ENCODE measurements at places on chromosomes 4 and X.

- peak; percentile 13 for DNase-seq
Measured at GRCh38 chrX:103878466-103879122, 46.5 kb upstream of the RAB9B start.

GRCh38 chr4:151950993-151951670, 190.3 kb upstream of the GATB start:
- no peak for DNase-seq

- DNase-seq: peak; percentile 9
Measured at GRCh38 chrX:46713672-46714490, 45.0 kb downstream of the SLC9A7 start.

DNA sequence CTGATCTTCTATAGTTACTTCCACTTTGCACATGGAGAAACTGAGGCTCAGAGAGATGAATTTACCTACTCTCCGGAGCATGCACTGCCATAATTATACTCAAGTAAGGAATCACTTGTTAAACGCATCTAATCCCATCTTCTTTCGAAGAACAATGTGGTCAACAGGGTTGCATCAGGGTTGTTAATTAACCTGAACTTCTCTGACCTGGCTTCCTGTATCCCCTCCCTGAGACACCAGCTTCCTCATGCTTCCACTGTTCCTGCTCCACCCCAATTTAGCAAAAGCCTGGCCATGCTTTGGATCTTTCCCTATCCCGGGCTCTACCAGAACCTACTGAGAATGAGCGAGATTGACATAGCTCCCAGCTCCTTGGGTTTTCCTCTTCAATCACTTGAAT, 136.7 kb downstream of the SMIM20 start:
- no peak for DNase-seq

DNA sequence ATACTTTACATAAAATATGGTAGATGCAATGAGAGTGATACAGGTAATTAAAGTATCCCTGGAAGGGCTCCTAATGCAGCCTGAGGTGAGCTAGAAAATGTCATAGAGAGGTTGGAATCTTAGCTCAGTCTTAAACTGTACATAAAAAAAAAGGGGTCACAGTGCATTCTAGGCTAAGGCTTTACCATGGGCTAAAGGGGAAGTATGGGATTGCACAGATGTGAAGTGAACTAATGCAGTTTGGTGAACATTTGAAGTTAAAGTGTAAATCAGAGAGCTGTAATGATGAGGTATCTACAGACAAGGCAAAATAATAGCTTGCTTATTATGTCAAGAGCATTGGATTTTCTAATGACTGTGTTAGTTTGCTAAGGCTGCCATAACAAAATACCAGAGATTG, 405.9 kb downstream of the ADGRL3 start:
- no peak for DNase-seq

GRCh38 chrX:68723491-68724155, 76.2 kb downstream of the STARD8 start:
- no peak for DNase-seq

DNA sequence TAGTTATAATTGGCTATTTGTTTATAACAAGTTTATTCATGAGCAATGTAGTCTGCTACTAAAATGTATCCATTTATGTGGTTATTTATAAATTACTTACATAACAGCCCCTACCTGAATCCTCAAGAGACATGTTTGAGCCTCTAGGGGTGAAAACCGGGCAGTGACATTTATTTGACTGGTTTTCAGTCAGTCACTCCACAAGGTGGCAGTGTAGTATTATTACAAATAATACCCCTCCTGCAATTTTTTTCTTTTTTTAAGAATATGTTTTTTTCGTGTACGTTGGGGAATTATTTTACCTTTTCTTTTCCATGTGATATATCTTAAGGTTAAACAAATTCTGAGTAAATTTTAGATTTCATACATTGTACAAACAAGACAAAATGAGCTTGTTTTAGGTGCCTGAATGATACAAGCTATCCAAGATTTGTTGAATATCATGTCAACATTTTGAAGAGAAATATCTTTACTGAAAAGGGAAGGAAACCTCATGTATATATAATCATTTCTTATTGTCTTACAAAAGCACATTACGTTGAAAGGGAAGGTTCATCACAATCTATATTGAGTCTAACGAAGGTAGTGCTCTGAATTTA, 598.7 kb upstream of the TECRL start:
- no peak for DNase-seq

- DNase-seq: peak; percentile 41
Measured at GRCh38 chrX:72029483-72030411, 102.0 kb downstream of the RTL5 start.

DNA sequence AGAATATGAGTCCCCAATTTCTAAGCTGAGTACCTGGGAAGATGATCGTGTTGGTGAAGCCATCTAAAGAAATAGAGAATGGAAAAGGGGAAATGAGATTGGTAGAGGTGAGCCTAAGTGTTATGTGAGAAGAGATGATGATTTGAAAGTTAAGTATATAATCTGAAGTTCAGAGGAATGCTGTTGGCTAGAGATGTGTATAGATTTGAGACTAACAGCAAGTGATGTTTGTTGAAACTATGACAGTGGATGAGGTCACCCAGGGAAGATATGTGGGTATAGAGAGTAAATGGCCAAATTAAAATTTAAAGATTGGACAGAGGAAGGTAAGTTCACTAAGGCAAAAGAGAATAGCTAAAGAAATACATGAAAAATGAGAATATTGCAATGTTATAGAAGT, 324.2 kb downstream of the MAPK10 start:
- DNase-seq: no peak

- DNase-seq: no peak
Measured at GRCh38 chr4:20428436-20429160, 176.9 kb downstream of the SLIT2 start.

DNA sequence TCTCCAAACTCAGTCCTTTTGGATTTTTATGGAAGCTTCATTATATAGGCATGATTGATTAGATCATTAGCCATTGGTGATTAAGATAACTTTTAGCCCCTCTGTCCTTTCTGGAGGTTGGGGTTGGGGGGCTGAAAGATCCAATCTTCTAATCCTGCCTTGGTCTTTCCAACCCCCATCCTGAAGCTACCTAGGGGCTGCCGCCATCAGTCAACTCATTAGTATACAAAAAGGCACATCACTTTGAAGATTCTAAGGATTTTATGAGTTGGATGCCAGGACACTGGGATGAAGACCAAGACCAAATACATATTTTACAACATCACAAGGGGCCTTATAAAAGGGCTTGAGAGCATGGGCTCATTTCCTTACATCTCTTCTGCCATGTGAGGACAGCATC, 47.5 kb downstream of the CYTL1 start:
- no peak for DNase-seq

DNA sequence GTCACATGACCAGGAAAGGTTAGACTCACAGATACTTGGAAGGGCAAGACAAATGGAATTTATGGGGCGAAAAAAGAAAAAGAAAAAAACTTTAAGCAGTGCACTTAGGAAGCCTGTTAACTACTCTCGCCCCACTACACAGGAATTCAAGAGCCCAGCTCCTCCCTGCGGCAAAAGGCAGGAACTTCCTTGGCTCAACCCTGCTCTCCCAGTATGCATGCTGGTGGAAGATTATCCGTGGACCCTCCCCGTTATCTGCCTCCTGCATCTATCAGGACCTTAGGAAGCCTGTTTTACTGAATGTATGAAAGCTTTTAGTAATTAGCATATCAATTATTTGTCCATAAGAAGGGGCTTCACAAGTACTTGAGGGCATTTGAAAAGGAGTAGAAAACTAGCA, 40.1 kb upstream of the RPA4 start:
- DNase-seq: no peak

DNA sequence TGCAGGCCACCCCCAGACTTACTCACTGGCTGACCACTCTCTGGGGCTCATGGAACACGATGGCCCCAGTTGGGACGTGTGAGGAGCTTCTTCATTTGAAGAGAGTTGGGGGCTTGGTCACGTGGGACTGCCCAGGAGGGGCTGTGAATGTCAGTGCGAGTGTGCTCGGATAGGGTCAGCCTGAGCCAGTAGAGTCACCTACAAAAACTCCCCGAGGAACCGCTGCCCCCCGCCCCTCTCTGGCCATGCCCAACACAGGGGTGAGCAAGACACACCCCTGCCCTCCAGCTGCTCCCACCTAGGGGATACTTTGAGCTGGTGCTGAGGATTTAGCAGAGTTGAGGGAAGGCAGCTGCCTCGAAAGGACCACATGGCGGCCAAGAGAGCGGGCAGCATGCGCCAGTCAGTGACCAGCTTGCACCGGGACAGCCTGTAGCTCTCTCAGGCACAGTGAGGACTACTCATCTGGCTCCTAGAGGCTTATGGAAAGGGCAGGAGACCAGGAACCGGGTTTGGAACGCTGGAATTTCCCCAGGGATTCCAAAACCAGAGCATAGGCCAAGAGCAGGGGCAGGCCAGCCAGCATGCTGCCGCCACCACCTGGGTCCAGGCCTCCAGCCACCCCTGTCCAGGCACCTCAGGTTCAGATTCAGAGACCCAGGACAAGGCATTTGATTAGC, 8.4 kb downstream of the PNMA6E start:
- DNase-seq: no peak

DNA sequence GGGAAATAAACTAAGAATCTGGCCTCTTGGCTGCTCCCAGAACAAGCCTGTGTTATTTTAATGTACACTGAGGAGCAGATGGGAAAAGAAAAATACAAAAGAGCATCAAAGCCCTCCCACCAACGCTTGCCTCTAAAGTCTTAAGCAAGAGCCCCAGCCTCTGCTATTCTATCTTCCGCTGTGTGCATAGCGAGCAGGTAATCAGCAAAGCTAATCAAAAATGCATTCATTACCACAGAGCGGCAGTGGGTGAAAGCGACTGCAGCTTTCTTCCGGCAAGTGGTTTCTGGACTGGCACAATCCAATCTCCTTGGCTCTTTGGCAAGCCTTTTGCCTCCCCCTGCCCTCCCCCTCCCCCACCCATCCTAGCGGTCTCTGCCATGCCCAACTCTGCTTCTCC, 13.5 kb upstream of the GRIA3 start:
- no peak for DNase-seq

GRCh38 chr4:76665721-76666120, 230.7 kb downstream of the SHROOM3 start:
- no peak for DNase-seq

- peak; percentile 90 for DNase-seq
Measured at GRCh38 chr4:86927843-86928395, 6.9 kb upstream of the AFF1 start.

DNA sequence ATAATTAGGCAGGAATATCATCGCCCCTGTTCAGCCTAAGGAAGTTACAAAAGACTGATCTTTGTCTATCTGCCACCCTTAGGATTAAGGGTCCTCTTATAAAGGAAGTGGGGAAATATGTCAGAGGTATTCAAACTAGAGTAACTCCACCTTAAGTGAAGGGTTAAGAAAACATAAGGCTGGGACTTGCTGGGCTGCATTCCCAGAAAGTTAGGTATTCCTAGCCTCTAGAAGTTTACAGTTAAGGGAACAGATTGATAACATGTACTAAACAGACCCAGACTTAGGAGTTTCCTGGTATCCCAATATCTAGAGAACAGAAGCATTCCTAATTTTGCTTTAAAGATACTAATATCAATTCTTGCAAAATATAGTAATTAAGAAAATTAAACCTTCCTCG, 6.0 kb downstream of the CXCL2 start:
- no peak for DNase-seq

DNA sequence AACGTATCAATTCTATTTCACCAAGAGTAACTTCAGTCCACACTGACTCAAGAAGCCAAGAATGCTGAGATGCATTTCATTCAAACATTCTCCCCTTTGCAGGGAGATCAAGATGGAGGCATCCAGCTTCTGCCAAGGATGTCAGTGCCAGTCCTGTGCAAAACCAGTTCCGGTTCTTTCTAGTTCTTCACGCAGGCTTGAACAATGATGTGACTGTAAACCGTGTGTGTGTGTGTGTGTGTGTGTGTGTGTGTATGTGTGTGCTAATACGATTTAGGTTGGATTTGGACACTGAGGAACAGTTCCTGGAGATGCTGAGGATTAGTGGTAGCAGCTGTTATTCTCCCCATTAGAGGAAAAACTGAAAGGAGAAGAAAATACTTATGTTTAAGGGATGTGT, at the start of gene REELD1:
Gene REELD1 (plus strand): TSS at position 301 of the 400 bp plus-strand sequence. CDS start 2,415 bp downstream, outside the sequence.
- no peak for DNase-seq

DNA sequence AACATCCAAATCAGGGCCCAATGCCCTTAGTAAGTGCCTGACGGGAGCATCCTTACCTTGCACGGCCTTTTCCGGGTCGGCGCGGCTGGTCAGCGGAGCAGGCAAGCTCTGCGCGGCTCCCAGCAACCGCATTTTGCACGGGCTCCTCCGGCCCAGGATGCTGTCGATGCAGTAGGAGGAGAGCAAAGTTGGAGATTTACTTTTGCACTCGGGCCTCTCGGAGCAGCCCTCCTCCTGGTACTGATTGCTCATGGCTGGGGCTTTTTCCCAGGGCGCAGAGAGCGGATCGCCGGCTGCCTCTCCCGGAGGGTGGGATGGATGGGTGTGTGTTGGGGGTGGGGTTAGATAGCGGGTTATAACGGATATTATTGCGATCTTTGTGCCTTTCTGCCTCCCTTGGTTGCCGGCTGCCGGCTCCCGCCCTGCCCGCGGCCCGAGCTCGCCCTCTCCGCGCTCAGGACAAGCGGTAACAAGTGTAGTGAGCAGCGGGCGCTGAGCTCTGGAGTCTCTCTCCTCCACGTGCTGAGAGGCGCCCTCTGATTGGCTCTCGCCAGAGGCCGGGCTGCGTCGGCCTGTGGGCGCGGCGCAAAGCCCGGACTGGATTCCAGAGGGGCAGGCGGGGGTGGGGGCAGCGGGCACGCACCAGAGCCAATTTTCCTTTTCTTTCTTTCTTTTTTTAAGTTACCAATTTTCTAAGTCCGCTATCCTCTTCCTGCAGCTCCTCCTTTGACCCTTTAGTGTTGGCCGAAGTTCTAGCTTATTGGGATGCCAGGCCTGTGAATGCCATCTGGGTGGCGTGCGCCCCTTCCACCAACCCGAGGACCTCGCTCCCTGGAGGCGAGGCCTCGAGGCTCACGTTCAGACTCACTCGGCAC, at the start of gene ARX:
Gene ARX (minus strand): TSS at position 480 of the 875 bp plus-strand sequence. CDS start 228 bp downstream, at position 252.
- DNase-seq: no peak

DNA sequence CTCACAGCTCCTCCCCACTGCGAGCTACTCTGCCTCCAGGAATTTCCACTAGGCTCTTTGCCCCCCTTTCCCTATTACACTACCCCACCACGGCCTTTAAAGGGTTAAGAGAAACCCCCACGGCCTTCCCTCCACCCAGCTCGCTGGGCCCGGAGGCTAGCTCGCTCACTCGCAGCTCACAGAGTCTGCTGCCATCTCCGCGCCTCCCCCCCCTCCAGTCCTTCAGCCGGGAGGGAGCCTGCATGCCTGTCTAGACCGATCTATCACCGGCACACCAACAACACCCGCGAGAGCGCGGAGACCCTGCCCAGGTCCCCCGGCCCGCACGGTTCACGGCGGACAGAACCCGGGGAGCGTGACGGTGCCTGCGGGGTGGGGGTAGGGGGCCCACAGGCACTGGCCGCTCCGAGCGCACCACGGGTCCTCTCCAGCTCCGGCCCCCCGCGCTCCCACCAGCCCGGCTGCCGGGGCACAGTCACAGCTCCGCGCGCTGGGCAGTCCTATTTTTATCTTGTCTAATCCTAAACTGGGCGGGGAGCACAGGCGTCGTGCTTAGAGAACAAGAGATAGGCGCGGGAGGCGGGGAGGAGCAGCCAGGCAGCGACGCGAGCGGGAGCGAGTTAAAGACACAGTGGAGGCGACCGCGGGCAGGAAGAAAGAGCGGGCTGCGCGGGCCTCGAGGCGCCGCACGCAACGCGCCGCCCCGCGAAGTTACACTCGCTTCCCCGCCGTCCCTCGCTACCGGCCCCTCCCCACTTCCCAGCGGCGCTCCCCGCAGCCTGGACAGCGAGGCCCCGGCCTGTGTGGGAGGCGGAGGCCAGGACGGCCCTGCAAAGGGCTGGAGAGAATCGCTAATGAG, 3.5 kb downstream of the BCOR start:
- DNase-seq: no peak

Measured in BJ (cell line).